Stimulated activated CD4-positive, alpha-beta T cell treated with anti-CD3 and anti-CD28 coated beads, Interleukin-4, amount 100 ng/mL, for 4 hours (primary cell): ENCODE measurements at places on chromosomes 4 and X.
A peak's percentile ranks its signal among the peaks of the same experiment; 100 is the strongest.

- no peak for DNase-seq
These were observed 111.4 kb downstream of the TMEM164 start for GRCh38 chrX:110114260-110114776.

- DNase-seq, result no peak
These were observed 32.0 kb upstream of the BOD1L1 start for GRCh38 chr4:13659341-13660070.

DNA sequence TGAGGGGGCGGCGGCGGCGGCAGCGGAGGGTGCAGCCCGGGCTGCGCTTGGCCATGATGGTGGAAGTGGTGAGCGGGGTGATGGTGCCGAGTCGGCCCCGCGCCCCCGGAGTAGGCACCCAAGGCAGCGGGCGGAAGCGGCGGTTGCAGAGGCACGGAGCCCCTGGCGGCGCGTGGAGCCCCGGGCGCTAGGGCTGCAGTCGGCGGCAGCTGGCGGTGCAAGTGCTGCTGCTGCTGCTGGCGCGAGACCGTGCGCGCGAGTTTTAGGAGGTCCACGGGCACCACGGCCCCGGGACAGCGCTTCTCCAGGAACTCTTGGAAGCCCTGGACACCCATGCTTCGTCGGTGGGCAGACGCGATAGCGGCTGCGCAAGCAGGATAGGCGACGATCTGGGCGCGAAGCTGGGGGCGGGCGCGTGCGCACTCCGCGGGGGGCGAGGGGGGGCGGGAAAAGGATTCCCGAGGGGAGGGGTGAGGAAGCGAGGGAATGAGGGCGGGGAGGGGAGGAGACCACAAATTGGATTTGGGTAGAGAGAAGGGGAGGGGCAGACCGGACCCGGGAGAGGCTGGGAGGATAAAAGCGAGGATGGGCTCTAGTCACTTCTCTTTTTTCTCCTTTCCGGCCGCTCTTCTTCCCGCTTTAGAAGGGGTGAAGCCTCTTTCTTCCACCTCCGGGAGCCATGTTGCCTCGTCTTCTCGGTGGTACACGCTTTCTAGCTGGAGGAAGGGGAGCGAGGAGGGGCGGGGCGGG, at the start of gene FAM120C:
Gene FAM120C (minus strand): TSS at position 391 of the 750 bp plus-strand sequence. CDS start 56 bp downstream, at position 335.
- peak; percentile 65 for DNase-seq

- DNase-seq, result no peak
These were observed 539.6 kb upstream of the PRKX start for GRCh38 chrX:4253092-4253491.

- no peak for DNase-seq
These were observed 40.1 kb downstream of the NOP14 start for GRCh38 chr4:2923141-2923551.

GRCh38 chrX:10156199-10157031, at the start of gene CLCN4:
CLCN4 (plus strand) TSS chrX:10156975; CDS start chrX:10185033, 28,058 bp downstream.
- no peak for DNase-seq

- DNase-seq, result no peak
These were observed 23.3 kb downstream of the COQ2 start for GRCh38 chr4:83261307-83261706.

- no peak for DNase-seq
These were observed 110.5 kb upstream of the PAK3 start for GRCh38 chrX:110985470-110985869.

DNA sequence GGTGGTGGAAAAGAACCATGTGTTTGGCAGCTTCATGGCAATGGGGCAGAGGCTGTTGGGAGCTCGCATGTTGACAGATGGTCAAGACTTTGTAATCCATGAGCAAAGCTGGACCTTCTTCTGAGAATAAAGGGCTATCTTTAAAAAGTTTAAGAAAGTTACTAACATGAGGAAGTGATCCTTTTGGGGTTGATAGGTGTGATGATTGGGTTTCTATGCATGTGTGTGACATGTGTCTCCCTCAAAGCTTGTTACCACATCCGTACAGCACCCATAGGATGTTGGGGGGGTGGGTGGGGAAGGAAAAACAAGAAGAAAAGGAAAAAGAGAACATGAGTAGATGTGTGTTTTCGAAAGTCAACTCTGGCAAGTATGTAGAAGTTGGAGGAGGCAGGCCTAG, 123.0 kb upstream of the TLR3 start:
- DNase-seq, result no peak

DNA sequence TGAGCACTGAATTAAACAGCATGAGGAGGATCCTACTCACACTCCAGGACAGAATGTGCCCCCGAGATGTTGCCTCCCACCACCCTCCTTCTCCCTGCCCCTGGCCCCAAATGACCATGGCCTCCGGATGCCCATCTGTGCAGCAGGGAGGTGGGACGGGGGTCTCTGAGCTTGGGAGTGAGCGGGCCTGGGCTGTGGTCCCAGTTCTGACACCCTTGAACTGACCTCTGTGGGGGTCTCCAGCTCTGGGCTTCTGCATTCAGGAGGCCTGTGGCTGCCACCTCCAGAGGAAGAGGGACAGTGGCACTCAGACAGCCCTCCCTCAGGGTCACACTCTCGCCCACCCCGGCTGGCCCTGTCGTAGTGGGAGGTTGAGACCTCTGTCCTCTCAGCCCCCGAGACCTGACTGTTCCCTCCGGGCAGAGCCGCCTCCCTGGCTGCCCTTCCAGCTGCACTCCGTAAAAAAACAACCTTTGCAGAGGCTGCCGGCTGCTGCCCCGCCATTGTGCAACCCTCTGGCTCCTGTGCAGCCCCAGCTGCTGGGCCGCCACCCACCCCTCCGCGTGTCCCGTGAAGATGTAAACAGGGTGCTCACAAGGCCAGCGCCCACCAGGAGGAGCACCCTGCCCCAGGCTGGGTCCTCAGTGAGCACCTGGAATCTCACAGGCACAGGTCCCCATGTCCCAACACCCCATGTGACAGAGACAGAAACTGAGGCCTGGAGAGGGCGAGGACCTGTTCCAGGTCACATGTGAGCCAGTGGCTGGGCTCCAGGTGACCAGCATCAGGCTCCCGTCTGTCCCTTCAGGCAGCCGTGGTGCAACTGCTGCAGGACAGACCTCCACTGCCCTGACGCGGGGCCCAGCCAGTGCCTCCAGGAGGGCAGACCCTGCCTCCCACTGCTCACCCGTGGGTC, 39.6 kb downstream of the HTRA3 start:
- no peak for DNase-seq

- DNase-seq, result no peak
These were observed 86.9 kb upstream of the SHISA3 start for GRCh38 chr4:42310358-42310757.

GRCh38 chrX:69238887-69239231, 73.6 kb upstream of the PJA1 start:
- DNase-seq, result no peak

DNA sequence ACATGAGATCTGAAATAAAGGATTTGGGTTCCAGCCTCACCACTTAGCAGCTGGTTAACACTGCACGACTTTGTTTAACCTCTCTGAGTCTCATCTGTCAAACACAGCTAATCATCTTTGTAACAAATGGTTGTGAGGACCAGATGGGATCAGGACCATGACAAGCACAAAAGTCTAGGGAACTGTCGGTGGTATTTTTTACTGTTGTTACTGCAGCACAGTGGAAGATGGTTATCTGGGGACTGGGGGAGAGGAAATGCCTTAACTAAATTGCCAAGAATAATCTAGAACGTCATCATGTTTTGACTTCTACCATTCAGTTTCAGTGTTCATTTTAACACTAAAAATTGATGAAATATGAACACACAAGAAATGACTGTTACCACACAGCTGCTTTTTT, 99.5 kb downstream of the ADGRA3 start:
- no peak for DNase-seq

DNA sequence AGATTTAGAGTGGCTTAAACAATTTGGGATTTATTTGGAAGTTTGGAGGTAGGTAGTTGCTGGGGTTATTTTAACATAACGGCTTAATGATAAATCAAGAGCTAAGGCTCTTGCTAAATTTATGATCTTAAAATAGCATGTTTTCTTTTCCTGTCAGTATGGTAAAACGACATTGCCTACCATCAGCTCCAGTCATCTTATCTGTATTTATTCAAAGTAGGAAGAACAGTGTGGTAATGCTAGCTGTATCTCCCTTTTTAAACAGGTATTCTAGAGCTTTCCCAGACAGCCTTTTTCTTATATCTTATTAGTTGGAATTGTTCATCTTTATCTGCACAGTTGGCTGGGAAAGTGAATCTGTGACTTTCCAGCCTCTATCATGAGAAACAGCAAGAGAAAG, 110.2 kb downstream of the SLC4A4 start:
- no peak for DNase-seq

DNA sequence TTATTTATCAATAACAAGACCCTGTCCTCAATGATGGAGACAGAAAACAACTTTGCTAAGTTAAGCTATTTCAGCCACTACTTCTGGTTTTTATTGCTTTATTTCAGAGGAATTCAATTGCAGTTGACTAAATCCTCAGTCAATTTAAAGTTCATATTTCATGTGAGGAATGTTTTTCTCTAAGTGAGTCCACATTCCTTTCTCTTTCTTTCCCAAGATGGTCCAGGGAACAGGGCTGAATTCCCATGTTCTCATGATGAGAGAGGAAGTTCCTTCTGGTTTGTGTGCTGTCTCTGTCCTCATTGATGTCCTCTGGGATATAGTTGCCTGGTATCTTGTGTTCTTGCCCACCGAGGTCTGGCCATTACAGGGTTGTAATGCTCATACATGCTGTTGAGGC, 117.2 kb downstream of the SLIT2 start:
- no peak for DNase-seq

GRCh38 chr4:53044651-53044960, 182.5 kb downstream of the RASL11B start:
- no peak for DNase-seq

GRCh38 chr4:157810137-157810774, 362.6 kb downstream of the GASK1B start:
- DNase-seq, result no peak

DNA sequence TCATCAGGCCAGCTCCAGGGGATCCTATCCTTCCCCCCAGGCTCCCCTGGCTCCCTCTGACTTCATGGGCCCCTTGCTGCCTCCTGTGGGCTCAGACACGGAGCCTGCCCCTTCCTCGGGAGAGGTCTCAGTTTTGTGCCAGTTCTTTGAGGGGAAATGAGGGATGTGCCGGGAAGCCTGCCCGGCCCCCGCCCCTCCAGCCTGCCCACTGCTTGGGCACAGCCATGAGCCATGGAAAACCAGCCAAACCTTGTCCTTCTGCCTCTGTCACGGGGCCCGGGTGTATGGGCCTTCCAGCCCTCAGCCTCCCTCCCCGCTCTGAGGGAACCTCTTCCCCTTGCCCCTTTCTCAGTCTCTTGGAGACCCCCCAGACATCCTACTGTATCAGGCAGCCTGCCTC, 6.8 kb downstream of the BGN start:
- no peak for DNase-seq

GRCh38 chr4:108619372-108620100, 840 bp upstream of the RPL34 start:
- peak; percentile 41 for DNase-seq

DNA sequence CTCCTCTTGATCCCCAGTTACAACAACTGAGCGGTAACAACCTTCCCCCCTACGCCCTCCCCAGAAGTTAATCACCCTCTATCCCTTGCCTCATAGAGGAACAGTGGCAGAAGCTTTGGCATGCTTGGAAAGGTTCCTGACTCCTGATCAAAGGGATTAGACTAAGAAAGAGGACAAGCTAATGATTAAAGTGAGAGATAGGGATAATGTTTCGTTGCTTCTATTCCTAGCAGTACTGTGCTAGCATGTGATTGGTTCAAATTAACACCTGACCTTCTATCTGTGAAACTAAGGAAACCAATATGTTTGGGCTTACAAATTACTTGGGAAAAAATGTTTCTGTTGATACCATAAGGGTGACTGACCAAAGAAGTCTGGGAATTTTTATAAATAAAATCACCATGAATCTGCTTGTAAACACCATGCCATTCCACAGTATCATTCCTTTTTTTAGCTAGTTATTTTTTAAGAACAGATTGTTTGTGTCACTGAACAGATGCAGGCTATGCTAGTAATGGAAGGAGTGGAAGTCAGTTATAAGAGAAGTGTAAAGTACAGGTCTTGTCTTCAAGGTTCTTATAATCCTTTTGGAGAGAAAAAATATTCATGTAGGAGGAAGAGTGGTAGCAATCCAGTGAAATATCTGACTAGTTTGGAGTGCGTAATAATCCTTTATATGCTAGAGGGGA, 11.3 kb upstream of the ATP1B4 start:
- no peak for DNase-seq

GRCh38 chr4:118810991-118811764, 24.7 kb downstream of the SEC24D start:
- DNase-seq, result no peak

- no peak for DNase-seq
These were observed 139.5 kb downstream of the UCHL1 start for GRCh38 chr4:41396214-41396613.

DNA sequence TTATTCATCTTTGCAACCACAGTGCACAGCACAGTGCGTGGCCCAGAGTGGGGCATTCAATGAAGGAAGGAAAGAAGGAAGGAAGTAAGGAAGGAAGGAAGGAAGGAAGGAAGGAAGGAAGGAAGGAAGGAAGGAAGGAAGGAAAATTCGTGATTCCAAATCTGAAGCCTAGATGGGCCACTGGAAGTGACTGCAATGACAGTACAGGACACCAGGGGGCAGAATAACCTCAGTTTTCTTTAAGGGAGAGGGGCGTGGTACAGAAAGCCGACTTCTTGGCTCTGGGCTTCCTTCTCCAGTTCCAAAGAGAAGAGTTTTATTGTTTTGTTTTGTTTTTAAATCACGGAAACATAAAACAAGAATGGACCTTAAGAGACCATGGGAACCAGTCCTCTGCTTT, 47.8 kb downstream of the APLN start:
- DNase-seq, result peak; percentile 21
